Gastroesophageal sphincter (tissue), 4 donors: ENCODE measurements at places on chromosomes 12 and 14. TPM values are rescaled to one million over a fixed set of nuclear protein-coding genes. Genes with fewer than 3 reads are reported as not detected.

GRCh38 chr12:93111773-93112172 lies 182.7 kb upstream of the EEA1 start:
- ATAC-seq, result no peak

- no peak for ATAC-seq
Measured at GRCh38 chr12:20174528-20175175, 193.7 kb upstream of the PDE3A start.

The GPR135 gene
- 4.4 TPM for total RNA-seq

DNA sequence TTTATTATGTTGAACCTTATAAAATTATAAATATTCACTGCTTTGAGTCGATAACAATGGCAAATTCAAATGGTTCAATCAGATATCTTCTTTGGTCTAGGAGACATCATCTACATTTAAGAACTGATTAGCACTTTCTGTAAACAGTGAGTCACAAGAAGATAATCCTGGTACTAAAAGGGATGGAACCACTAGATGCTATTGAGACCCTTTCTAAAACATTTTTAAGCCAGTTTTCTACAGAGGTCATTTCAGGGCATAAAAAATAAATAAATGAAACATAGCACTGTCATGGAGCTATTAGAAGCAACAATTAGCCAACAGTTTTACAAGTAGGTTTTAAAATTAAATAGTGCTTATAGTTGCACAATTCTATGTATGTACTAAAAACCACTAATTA lies 212.2 kb downstream of the DUSP6 start:
- ATAC-seq, result no peak

DNA sequence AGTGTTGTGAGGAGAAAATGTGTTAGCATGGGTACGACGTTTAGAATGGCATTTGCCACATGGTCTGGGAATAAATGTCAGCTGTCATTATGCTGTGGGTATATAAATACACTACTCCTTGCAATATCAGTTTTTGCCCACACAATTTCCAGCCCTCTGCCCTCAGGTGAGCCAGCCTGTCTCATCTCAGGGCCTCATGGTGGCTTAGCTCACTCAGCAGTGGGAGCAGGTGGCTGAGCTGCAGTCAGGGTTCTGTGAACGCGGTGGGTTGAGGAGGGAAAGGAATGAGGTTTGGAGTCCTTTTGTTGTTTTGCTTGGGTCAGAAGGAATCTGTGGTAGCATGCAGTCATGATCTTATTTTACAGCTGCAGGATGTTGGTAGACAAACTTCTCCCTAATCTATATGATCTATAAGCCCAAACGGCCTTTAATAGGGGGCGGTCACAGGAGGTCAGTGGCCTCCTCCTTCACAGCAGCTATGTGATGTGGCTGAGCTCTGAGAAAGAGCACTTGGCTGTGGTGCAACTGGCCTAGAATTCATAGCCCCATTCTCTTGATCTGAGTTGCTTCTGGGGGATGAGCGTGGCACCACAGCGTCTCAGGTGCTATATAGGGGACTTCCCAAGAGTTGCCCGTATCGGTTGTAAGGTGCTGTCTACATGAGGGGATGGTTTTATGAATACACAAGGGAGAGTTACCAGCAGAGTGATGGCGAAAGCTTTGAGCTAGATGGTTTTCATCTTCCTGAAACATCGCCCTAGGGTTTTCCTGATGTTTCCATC lies 27.8 kb upstream of the KCNA5 start:
- no peak for ATAC-seq

The MAPK1IP1L gene
- total RNA-seq, result 80.3 TPM

The TAS2R7 gene
- total RNA-seq, result not detected

DNA sequence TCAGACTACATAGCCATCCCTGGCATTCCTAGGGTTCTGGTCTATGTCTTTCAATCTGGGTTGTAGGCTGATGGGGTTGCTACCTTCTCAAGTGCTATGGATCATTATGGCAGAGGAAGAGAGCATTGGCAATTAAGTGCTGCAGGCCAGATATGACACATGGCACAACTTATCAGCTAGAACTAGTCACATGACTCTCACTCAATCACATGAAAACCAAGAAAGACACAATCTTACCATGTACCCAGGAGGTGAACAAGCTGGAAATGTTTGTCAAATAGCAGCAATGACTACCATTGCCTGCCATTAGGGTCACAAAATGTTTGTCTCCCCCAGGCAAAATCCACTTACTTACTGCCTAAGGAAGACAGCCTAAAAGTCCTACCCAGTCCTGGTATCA lies 80.4 kb downstream of the GALNT8 start:
- no peak for ATAC-seq

GRCh38 chr14:71135911-71136310 lies 228.7 kb downstream of the PCNX1 start:
- ATAC-seq, result no peak

DNA sequence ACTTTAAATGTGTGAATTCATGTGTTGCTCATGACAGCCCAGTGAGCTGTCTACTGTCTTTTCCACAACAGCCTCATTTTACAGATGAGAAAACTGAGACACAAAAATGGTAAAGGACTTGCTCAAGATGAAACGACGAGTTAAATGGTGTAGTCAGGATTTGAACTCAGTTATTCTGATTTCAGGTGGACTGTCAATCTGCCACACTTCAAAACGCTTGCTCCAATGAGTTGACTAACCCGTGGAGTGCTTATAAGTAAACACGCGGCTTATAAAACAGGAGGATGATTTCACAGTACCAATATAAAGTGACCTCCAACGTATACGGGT lies 652 bp upstream of the POLE2 start:
- ATAC-seq, result no peak

- ATAC-seq, result no peak
Measured at GRCh38 chr14:58096731-58097130, 55.3 kb downstream of the ARMH4 start.

DNA sequence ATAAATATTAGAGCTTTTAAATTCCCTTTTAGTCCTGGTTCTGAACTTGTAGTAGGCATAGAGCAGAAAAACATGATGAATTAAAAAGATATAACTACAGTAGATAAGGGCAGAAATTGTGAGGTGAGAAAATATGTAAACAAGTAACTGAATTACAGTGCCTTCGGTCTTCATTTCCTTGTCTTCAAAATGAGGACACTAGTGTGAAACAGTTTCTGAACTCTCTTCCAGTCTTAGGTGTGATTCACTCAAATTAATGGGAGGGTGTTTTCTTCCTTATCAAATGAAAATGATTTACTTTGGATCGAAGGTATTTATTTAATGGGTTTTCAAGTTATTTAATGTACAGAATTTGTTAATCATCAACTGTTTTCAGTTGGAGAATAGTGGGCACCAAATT lies 1.5 kb downstream of the FGD4 start:
- no peak for ATAC-seq

DNA sequence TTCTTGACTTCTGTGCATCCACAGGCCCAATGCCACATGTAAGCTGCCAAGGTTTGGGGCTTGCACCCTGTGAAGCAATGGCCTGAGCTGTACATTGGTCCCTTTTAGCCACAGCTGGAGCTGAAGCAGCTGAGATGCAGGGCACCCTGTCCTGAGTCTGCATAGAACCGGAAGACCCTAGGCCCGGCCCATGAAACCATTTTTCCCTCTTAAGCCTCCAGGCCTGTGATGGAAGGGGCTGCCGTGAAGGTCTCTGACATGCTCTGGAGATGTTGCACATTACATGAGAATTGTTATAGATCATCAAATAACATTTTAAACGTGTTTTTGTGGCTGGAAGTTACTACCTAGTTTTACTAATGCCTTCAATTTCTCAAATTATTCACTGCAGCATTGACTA lies 188.7 kb downstream of the RPAP3 start:
- no peak for ATAC-seq

DNA sequence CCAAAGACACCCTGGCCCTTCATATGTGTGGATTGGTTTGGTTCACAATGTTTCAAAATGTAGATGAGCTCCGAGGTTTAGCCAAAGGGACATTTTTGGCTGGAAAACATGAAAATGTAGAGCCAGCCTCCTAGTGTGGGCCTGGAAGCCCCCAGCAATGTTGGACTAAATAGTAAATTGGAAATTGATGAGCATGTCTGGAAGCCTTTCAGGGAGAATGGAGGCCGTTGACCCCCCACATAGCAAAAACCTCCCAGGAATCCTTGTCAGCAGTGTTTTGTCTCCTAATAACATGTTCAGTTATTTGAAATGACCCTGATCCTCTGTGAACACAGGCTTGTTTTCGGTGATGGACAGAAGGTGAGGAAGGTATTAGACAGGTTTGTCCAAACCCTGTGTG lies 65.1 kb upstream of the TBX3 start:
- no peak for ATAC-seq

DNA sequence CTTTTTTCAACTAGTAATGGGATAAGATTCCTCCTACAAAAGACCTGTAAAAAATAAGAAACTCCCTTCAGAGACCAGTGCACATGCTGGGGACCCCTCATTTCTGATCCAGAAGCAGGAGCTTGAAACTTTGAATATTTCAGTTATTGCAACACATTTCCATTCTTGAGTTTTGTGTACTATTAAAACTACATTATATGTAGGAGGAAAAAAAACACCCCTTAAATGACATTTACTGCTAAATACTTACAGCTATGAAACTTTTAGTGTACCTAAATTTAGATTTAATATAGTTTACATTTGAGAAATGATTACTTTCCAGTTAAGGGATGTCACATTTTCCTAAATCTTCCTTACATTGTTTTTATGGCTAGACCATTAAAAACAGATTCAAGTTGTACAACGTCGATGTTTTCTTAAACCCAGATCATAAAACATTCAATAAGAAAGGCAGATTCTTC lies 4.1 kb downstream of the LRIG3 start:
- no peak for ATAC-seq

GRCh38 chr12:30269496-30269895 lies 426.2 kb downstream of the IPO8 start:
- ATAC-seq, result no peak

The NELL2 gene
- 42.0 TPM for total RNA-seq

The LTA4H gene
- total RNA-seq, result 65.7 TPM

The CSRP2 gene
- 157 TPM for total RNA-seq

The AKAP5 gene
- total RNA-seq, result 1.9 TPM

The DIO2 gene
- 18.9 TPM for total RNA-seq

GRCh38 chr12:57740656-57741412 lies 2.3 kb upstream of the AGAP2 start:
- no peak for ATAC-seq

GRCh38 chr12:34391771-34392581 lies 369.7 kb downstream of the ALG10 start:
- no peak for ATAC-seq

- ATAC-seq, result no peak
Measured at GRCh38 chr14:102914474-102915291, 7.8 kb upstream of the AMN start.

DNA sequence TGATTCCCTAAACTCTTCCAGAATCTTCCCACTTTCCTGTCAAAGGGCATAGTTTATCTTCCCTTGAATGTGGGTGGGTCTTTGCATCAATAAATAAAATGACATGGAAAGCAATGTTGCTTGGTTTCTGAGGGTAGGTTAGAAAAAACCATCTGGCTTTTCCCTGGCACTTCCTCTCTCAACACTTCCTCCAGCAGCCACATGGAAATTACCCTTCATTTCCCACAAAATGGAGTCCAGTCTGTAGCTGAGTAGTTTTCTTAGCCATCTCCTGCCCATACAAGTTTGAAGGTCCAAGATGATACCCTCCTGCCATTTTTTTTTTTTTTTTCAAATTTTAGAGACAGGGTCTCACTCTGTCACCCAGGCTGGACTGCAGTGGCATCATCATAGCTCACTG lies 11.1 kb upstream of the NDUFA12 start:
- ATAC-seq, result no peak

DNA sequence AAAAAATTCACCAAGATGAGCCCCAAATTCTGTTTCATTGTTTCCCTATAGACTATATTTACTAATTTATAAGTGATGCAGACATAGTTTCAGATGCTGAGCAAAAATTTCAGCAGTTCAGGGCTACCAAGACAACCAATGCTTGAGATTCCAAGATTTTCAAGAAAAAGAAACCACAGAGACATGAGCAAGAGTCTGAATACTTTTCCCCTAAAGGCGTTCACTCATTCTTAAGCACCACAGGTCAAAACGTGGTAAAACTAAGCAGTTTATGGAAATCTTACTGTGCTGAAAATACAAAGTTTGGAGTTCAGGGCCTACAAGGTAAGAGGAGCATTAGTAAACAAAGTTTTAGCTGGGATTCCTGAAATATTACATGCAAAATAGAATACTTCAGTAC lies 221.2 kb downstream of the KCNH5 start:
- no peak for ATAC-seq

The E2F7 gene
- not detected for total RNA-seq

DNA sequence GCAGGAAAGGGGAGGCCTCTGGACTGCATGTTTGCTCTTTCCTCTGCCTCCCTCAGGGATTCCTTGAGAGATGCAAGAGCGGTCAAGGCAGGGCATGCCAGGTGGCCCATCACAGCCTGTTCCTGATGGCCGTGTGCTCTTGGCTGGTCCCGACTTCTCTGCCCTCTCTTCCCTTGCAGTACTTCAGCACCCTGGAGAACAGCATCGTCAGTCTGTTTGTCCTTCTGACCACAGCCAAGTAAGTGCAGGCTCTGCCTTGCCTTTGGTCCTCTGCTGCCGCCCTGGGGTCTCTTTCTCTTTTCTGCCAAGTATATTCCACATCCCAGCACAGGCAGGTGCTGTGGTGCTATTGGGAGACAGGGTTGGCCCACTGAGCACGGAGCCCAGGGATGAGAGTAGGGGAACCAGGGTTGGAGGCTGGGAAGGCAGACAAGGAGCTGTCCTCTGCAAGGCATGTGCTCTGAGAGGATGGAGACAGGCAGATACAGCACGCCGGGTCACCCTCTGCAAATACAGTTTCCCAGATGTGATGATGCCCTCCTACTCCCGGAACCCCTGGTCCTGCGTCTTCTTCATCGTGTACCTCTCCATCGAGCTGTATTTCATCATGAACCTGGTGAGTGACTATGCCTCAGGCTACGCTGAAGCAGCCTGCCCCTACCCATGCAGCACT lies 51.9 kb downstream of the TPCN1 start:
- ATAC-seq, result no peak

GRCh38 chr12:5535541-5535940 lies 103.6 kb downstream of the NTF3 start:
- ATAC-seq, result no peak

The ANKRD33 gene
- total RNA-seq, result not detected

DNA sequence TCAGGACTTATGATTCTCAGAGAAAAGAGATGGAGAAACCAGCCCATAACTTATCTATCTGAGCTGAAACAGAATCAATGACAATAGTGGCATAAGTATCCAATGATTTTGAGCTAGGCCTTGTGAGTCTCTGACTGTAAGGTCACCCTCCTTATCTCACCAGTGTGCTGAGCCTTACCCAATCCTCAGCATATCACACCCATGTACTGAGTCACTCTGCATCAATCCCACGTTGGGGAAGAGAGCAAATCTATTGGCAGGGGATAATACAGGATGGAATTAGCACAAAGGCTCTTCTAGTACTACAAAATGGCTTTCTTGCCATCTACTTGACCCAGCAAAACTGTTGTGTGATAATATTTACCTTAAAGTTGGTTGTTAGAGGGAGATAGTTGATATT lies 997.8 kb downstream of the NRXN3 start:
- ATAC-seq, result no peak

The PSME1 gene
- total RNA-seq, result 114 TPM

- ATAC-seq, result no peak
Measured at GRCh38 chr14:29925101-29925722, 2.4 kb downstream of the PRKD1 start.

The HPD gene
- total RNA-seq, result 2.6 TPM
